ENCODE measurements at places on chromosomes 7 and 10.

DNA sequence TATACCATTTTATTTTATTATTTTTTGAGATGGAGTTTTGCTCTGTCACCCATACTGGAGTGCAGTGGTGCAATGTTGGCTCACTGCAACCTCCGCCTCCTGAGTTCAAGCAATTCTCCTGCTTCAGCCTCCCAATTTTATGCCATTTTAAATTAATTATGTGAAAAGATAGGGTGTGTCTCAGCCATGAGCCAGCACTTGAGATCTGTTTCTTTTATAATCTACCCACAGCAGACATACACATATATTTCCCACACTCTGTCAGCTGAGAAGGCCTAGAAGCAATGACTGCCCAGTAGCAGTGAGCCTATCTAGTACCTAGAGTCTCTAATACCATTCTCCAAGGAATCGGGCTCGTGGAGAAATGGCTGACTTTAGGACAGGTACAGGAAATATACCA is 70.5 kb downstream of the ADAM12 start:
- DNase-seq: no peak

DNA sequence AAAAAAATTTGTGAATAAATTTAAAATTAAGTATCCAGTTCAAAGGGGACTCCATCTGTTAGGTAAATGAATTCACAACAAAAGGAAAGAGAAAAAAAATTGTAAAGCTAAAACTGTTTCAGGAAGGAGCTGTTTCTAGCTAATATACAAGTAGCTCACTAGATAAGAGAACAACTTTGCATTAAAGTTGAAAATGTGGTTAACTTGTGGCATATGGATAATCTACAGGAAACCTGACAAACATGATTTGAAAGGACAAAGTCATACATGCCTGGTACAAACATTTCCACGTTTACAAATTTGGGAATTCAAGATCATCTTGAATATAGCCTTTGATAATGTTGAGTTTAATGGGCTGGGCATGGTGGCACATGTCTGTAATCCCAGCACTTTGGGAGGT is 8.9 kb downstream of the NT5C3A start:
- no peak for DNase-seq

GRCh38 chr10:32367793-32368453 is 21.0 kb upstream of the EPC1 start:
- peak; percentile 53 for DNase-seq

DNA sequence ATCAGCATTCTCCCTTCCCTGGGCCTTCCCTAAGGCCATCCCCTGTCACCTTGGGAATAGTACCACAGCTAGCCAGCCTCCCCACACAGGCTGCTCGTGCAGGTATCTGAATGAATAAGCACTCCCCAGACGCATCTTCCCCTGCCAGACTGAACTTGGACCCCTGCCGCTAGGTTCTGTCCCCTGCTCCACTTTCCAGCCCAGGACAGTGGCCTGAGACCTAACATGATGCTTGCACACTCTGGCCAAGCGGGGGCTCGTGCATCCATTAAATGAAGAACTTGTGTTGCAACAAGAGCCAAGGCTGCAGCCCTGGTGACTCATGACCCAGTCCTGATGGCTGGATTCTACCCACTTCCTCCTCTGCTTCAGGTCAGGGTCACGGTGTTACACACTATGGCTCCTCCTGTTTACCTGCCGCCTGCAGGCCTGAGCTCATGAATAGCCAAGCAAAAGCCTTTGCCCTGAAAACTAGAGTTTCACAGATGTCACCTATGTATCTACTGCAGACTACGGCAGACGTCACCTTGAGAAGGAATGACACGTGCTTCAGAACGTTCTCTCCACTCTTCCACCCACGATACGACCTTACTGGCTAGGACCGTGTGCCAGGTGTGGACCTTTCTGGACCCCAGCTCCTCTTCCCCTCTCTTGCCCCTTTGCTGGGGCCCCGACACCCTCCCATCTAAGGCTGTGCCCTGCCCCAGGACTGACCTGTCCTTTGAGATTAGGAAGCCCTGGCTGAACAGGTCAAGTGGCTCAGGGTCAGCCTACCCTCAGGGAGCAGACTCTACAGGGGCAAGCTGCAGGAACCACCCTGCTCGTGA is 6.5 kb downstream of the ASB13 start:
- DNase-seq: no peak

DNA sequence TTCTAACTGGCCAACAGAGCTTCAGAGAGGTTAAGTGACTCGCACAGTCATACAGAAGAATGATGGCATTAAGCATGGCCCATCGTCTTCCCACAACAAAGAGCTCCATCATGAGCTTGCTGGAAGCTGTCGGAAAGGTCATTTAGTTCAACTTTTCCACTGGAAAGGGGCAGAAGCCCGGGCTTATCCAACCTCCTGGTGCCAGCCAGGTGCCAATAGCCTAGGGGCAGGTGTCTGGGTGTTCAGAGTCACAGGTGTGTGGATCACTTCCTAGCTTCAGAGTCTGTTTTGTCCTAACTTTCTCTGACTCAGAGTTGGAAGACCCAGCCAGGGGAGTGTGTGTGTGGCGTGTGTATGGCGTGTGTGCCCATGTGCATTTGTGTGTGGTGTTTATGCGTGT is 1.3 kb upstream of the TRPV6 start:
- no peak for DNase-seq

DNA sequence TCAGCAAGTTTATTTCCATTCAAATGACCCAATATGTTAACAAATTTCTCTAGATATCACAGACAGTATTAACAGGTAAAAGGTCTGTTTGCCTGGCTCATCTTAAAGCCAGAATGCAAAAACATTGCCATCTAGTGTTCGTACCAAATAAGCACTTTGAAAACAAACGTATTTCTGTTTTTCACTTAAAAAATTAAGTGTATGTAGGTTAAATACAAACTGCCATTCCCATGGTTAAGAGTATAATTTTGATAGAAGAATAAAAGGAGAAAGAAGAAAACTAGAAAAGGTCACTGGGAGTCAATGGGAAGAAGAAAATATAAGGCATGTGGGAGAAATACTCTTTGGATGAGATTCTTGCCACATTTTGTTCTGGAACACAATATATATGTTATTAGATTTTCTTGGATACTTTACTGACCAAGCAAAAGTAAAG is 51.0 kb downstream of the ORC5 start:
- no peak for DNase-seq

GRCh38 chr7:131826960-131827359 is 270.5 kb upstream of the PODXL start:
- DNase-seq: no peak

- no peak for DNase-seq
Observed at GRCh38 chr7:14191686-14192098, 202.2 kb upstream of the ETV1 start.

DNA sequence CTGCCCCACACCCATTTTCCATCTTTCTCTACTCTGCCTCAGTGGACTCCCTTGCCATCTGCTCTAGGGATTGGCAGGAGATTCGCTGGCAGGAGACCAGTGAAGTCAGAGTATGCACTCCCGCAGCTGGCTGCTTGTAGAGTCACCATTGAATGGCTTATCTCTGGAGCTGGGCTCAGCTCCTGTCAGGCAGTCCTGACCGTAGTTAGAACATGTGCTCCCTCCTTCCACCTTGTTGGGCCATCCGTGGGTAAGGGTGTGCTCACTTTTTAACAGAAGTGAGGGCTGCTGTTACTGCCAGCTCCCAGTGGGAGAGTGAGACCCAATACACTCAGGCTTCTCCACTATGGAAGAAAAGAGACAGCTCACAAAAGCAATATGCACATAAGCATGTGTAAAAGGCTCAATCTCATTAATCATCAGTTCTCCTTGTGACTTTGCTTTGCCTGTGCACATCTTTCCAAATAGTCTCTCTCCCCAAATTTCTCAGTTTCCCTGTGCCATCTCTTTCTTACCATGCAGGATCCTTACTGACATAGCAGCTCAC is 773.3 kb downstream of the GRID1 start:
- no peak for DNase-seq

DNA sequence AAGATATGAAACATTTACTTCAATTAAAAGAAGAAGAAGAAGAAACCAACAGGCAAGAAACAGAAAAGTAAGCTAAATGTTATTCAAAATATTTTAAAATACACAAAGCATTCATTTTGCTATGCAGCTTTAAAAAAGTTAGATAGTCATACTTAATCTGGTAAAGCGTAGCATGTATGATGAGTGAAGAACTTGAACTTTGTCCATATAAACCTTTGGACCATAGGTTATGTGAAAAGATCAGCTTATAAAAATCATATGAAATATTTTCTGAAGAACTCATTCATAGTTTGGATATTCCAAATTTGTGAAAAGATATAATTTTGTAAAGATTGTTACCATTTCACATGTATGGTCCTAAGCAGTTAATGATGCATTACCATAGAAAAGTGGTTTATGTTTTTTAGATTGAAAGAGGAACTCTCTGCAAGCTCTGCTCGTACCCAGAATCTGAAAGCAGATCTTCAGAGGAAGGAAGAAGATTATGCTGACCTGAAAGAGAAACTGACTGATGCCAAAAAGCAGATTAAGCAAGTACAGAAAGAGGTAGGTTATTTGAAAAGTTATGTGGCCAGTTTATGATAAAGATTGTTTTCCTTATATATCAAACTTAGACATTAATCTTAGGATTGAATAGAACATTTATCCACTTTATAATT is 37.3 kb downstream of the KIF20B start:
- DNase-seq: no peak

DNA sequence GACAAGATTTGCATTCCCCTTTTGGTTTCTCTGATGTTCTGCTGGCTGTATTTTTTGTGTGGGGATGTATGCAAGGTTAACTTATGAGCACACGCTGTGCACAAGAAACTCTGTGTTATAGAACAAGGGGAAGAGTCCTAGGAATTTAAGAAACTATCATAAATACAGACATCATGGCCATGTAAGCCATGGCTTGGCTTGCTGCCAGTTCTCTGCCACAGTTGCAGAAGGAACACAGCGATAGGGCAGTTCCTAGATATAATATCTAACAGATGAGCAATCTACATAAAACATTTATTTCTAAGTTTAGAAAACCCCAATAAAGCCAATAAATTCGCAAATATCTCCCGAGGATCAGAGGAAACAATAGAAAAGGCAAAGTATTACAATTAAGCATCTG is 153.3 kb downstream of the LRRTM3 start:
- DNase-seq: no peak

DNA sequence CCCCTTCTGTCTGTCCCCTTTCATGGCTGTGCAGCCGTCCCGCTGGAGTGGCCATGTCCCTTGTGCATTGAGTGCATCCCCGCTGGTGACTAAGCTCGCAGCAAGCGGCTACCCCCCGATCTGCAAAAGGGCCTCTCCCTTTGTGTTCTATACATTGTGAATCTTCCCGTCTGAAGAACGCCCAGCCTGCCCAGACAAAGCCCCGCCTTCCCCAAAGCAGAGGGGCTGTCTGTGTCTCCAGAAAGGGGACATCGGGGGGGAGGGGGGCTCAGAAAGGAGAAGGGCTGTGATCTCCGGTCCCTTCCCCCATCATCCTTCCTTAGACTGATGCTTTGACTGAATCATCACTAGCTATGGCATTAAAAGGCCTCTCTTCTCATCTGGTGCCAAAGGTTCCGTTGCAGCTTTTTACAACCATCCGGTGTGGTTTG is 11.9 kb downstream of the NPTX2 start:
- DNase-seq: no peak

DNA sequence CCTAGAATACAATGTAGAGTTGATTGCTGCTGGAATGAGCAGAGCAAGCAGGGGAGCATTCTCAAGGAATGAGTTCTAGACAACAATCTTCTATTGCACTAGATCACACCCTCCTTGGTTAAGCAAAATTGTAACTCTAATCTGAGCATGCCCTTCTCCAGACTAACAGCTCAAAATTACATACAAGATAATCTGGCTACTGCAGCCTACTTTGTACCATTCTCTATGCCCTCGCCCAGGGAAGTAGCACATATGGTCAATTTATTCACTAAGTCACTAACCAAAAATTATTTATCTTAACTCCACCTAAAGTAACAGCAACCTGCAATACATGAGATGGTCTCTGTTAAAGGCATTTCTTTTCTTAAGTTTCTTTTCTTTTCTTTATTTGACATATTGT is 42.5 kb upstream of the KCTD7 start:
- DNase-seq: no peak

- no peak for DNase-seq
Observed at GRCh38 chr7:27670676-27671075, 8.0 kb upstream of the HIBADH start.

DNA sequence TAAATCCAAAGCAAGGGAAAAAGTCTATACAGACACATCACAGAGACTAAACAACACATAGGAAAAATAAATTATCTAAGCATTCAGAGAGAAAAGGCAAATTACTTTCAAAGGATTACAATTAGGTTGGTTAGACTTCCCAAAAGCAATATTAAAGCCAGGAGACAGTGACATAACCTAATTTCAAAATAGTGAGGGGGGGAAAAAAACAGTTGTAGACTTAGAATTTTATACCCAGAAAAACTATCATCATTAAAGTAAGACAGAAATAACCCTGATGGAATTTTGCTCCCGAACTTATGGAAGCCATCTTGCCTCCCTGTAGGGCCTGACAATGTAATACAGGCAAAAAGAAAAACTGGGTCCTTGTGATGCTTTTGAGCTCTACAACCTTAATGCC is 18.4 kb downstream of the CRPPA start:
- DNase-seq: no peak

DNA sequence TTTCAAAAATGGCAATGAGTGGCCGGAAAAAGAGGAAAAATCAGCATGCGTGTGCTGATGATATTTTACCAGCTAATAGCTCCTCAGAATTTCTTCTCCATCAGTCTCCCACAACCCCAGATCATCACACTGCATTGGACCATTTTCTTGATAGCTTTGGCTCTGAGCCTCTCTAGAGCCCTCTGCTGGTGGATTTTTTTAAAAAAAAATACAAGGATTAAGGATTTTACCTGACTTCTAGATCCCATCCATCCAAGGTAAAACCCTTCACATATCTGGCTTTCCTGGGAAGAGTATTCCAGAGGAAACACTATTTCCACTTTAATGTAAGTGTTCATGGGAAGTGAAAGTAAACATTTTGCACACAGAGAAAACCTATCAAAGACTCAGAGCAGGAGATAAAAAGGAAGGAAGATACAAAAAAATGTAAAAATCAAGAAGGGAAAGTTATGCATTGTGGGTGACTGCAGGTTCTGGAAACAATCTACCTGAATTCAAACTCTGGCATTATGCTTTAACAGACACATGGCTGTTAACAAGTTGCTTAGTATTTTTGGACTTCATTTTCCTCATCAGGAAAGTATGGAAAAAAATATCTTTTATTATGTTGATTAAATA is 380.9 kb downstream of the LRRTM3 start:
- no peak for DNase-seq

DNA sequence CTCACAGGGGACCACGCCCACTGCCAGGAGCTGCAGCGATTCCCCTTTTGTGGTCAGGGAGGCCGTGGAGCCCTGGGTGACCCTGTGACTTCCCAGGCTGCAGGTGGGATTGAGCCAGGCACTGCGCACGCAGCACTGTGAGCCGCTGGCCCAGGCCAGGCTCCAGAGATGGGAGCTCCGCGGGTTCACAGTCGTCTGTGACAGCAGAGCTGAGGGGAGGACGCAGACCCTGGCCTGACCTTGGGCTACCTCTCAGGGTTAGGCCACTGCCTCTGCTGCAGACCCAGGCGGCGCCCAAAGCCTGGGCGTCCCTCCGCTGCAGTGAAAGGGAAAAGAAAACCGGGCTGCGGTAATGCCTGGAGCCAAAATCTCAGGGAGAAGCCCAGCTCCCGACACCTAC is 107.5 kb upstream of the GPR26 start:
- DNase-seq: no peak

Measured in T-helper 17 cell (primary cell).